ENCODE measurements at places on chromosomes 1 and 21.

DNA sequence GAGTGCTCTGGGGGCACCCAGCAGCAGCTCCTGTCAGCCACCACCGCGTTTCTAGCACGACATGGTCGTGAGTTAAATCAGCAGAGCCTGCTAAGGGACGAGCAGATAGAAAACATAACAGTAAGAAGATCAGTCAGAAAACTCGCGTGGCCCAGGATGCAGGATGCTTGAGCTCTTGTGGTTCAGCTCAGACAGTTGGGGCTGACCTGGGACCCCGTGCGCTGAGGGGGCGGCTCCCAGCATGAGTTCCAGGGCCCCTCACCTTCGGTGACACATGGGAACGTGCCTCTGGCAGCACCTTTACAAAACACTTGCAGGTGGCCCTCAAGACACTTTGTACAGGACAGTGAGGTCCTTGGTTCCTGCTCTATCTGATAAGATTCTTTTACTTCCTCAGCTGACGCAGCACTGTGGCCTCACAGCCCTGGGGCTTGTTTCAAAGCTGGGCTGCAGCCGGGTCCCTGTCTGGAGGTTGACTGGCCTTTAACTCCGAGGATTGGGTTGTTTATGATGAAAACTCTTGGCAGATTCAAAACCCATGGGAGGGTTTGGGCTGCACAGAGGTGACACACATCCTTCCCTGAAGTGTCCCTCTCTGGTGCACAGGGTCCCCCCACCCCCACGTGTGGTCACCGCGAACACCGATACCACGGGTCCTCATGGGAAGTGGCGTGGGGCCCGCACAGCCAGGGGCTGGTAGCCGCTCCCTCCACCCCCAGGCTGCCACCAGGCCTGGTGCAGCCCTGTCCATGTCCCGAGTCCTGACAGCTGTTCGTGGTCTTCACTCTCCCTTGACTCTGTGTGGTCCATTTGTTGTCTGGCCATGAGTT, 65.3 kb upstream of the COL6A1 start:
- no peak for DNase-seq

- no peak for DNase-seq
These were observed 51.5 kb downstream of the ERI3 start for GRCh38 chr1:44303532-44303931.

GRCh38 chr1:107702946-107703571, 261.9 kb downstream of the VAV3 start:
- DNase-seq = no peak

GRCh38 chr1:169345511-169345910, 22.1 kb downstream of the NME7 start:
- DNase-seq = no peak

DNA sequence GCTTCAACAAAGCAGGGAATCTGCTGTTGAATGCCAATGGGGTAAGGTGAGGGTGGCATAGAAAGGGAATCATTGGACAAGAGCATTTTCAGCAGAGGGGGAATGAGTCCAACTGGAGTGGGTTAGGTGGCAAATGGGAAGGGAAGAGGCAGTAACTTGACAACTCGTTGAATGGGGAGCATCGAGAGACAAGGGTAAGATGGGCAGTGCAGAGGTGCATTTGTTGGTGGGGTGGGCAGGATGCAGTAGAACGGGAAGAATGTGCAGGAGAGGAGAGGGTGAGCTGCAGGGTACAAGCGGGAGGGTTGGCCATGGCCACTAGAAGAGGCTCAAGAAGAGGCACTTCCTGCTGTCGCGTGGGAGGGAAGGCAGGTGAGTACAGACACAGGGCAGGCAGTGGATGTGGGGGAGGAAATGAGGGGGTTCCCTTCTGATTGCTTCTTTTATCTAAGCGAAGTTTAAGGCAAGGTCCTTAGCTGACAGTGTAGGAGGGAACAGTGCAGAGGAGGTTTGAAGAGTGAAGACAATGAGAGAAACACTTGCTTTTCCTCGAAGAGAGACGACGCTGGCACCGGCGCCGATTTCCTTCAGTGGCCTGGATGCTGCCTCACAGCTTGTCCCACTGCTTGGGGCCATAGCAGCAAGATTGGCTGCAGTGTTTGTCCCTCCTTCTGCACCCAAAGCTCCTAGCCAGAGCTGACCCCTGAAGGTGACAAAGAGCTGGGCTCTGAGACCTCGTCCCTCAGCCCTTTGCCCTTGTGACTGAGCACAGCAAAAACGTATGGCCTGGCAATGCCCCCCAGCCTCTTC, 3.2 kb upstream of the IKBKE start:
- no peak for DNase-seq

- DNase-seq = no peak
These were observed 75.1 kb downstream of the DTL start for GRCh38 chr1:212110617-212111016.

Data from stimulated activated CD8-positive, alpha-beta memory T cell treated with anti-CD3 and anti-CD28 coated beads, Interleukin-7, amount 100 ng/mL, for 1 hour (primary cell).